ENCODE measurements at places on chromosomes 16 and 17.

- no peak for DNase-seq
Measured at GRCh38 chr17:32591405-32591804, 104.6 kb downstream of the CDK5R1 start.

- DNase-seq = no peak
Measured at GRCh38 chr17:5947701-5948180, 122.4 kb upstream of the WSCD1 start.

DNA sequence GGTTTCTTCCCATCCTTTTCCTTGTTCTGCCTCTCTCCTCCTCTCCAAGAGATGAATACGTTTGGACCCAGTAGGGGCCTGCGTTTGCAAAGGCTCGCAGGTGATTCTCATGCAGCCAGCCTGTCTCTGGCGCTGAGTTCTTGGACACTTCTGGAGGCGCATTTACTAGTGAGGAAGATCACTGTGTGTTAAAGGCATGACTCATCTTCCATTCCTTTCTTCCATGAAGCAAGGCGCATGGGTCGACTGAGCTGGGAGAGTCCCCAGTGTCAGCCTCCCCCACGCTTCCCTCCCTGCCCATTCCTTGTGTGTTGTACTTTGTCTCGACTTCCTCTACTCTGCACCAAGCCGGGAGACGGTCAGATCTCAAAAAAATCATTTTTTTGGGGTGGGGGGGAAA, 159.9 kb upstream of the EEF2KMT start:
- DNase-seq = no peak

GRCh38 chr17:8409966-8410882, 12.6 kb upstream of the RNF222 start:
- peak; percentile 85 for DNase-seq

- DNase-seq = peak; percentile 37
Measured at GRCh38 chr17:20008242-20009051, 712 bp upstream of the SPECC1 start.

DNA sequence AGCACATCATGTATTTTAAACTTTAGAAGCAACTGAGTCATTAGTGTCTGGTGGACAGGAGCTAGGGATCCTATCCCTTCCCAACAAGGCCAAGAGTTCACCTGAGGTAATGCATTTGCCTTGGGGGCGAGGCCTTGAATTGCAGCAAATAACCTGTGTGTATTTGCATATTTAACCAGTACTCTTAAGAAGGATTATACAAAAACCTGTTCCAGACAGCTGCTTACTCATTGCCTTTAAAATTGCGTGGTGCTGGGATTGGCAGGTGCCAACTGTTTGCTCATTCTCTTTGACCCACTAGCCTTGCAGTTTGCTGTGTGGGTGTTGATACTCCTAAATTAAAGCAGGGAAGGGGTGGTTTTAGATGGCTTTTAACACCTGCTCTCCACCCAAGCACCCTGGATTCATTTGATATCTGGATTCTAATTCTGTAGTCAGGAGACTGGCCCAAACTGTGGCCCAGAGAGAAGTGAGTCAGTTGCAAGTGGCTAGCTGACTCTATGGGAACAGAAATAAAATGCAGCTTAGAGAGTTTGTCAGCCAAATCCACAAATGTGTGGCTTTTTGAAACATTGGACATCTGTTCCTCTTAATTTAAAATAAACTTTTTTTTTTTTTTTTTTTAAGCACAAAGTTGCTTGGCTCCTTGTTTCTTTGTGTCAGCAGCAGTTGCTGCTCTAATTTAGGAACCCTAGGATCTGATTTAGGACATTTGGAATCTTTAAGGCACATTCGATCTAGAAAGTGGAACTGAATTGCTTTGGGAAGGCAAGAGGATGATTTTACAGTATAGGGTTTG, 46.9 kb downstream of the TUBD1 start:
- DNase-seq = peak; percentile 34

- DNase-seq = no peak
Measured at GRCh38 chr17:8628172-8628571, 2.4 kb downstream of the MYH10 start.

DNA sequence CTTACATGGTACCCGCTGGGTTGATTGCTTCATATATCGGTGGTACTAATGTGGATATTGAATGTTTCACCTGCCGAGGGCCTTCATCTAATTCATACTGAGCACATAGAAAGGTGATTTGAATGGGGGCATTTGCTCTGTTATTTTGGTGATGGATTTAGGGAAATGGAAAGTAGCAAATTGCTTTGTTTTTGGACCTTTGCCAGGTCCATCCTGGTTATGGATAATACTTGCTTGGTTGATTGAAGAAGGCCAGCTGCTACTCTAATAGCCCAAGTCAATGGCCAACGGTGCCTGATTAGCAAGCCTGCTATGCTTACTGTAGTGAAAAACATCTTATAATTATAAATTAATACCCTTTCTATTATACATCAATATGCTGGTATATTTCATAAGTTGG, 253.6 kb downstream of the CDH13 start:
- no peak for DNase-seq

DNA sequence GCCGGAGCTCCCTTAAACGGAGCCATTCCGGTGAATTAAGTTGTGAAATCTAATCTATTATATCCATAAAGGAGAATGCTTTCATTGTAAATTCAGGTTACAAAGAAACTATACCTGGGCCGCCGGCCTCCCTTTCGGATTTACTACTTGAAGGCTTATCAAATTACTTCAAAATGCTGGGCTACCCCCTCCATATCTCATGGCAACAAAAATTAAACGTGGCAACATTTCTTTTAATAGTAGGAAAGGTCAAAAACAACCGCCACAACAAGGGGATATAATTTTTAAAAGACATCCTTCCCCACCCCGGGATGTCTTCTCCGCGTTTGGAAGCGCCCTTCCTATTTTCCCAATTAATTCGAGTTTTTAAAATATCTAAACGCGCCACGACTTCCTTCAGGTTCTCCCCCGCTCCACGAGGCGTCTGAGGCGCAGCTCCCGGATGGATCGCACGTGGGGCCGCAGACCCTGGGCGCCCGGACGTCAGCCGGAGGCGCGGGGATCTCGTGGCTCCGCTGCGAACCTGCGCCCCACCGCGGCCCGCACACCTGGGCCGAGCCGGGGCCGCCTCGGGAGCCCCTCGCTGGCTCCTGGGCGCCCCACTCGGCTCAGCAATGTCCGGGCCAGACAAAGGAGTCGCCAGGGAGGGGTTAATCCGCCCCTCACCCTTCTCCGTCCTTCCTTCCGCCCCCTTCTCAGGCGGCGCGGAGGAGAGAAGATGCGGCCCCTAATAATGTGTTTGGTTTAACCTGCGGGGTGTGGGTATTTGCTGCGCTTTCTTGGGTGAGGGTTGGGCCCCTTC, 47.4 kb upstream of the SLC38A10 start:
- DNase-seq = no peak

DNA sequence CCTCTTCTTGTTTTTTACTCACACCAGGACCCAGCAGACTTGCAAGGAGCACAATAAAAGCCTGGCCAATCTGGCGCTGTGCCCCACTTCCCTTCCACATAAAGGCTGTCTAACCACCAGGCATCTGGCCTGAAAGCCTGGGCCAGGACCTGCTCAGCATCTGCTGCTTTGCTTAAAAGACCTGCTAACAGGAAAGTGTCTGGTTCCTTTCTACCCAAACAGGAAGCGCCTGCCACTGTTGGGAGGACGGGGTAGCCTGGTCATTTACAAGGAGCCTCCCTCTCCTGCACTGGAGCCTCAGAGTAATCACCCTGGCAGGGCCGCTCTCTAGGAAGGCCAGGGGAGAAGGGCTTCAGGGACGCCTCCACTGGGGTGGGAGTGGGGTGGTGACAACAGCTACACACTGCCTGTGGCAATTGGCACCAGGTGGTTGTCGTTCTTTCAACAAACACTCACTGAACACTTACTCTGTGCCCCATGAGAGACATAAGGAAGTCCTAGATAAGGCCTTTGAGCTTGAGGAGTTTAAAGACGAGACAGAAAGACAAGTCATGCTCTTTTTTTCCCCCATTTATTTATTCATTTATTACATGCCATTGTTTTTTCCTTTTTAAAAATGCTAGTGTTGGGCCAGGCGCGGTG, 6.3 kb upstream of the MMP28 start:
- peak; percentile 39 for DNase-seq

- no peak for DNase-seq
Measured at GRCh38 chr16:81823111-81823510, 44.0 kb downstream of the PLCG2 start.

- no peak for DNase-seq
Measured at GRCh38 chr16:56998352-56998751, 9.0 kb downstream of the NLRC5 start.

DNA sequence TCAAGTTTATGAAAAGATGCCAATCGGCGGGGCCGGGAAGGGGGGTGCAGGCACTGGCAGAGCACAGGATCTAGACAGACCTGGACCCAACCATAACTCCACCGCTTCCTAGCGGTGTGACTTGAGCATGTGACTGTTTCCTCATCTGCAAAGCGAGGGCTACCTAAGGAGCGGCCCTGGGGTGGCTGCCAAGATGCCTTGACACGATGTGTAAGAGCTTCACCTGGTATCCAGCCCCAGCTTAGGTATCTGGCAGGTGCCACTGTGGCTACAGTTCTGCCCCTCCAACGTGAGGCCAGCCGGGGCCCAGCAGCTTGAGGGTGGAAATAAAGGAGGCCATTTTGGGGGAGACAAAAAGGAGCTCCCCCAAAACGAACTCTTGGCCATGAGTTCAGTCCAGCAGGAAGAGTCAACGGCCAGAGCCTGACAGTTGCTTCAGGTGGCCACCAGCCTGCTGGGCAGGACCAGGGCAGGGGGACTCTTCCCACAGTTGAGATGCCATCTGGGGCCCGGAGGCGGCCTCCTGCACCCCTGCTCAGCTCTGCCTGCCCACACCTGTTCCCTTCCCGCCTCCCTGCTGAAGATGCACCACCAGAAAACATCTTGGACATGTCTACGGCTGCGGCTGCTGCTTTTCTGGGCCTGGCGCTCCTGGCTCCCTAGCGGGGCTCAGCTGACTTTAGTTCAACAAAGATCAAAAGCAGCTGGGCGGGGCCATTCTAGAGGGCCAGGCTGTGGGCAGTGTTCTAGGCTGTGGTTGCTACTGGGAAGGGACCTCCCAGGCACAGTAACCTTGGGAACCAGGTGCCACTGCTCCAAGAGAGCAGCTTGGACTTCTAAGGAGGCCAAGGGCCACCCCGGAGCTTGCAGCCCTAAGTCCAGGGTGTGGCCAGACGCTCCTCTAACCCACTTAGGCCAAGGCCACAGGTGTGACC, 3.4 kb upstream of the MTSS2 start:
- DNase-seq = no peak

GRCh38 chr16:23278031-23278430, 24.1 kb upstream of the SCNN1B start:
- DNase-seq = no peak

- peak; percentile 41 for DNase-seq
Measured at GRCh38 chr17:63841350-63842172, 924 bp downstream of the SMARCD2 start.

DNA sequence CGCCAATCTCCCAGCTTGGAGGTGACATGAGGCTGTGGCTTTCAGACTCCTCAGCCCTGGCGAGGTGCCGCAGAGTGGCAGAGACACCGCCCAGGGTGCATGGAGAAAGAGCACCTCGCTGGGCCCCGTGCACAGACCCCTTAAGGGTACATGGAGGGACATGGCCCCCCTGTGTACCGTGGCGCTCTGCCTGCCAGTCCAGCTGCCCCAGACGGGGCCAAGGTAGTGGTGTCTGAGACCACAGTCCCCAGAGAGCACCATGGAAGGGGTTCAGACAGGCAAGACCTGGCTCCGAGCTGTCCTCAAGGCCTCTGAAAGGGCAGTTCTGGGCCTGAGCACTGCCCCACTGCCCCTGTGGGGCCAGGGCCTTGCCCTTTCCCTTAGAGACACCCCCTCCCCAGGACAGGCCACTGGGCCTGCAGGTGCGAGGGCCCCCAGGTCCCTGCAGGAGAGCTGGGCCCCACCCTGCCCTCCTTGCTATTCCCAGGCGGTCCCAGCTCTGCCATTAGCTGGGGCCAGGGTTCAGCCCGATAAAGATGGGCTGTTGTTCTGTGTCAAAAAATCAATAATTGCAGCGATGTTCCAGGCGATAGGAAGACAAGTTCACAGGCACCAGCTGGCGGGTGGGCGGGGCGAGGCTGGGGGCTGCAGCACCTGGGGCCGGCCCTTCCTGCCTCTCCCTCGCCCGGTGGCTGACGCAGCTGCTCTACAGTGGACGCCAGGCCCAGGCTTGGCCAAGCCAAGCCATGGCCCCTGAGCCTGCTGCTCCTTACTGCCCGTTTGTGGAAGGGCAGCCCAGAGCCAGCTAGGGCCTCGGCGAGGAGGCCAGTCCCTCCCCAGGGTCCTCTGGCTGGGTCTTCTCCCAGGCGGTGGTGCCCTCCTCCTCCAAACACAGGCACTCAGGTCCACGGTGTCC, 51.7 kb downstream of the ZFPM1 start:
- DNase-seq = no peak

DNA sequence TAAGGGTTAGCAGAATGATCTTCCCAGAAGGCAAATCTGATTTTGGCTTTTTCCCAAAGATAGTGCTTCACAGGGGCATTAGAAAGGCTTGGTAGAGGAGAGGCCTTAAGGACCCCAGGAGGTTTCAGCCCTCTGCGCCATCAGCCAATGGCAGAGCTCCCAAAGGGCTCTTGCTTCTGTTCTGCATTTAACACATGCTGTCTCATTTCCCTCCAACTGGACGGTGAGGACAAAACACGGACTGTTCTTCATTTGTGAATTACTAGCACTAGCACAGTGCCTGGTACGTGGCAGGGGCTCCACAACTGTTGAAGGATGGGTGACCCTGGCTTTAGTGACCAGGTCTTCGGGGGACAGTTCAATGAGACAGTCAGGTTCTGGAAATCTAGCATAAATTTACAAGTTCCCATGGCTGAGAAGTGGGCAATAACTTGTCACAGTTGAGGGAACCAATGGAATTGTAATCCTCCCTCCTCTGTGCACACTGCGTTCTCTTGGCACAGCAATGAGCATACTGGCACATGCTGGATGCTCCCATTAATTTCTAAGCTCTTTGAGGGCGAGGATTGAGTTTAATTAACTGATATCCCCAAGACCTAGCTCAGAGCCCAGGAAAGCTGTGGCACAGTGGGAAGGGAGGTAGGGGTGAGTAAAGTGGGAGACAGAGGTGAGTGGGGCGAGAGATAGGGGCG, 45.4 kb downstream of the COG7 start:
- DNase-seq = no peak

DNA sequence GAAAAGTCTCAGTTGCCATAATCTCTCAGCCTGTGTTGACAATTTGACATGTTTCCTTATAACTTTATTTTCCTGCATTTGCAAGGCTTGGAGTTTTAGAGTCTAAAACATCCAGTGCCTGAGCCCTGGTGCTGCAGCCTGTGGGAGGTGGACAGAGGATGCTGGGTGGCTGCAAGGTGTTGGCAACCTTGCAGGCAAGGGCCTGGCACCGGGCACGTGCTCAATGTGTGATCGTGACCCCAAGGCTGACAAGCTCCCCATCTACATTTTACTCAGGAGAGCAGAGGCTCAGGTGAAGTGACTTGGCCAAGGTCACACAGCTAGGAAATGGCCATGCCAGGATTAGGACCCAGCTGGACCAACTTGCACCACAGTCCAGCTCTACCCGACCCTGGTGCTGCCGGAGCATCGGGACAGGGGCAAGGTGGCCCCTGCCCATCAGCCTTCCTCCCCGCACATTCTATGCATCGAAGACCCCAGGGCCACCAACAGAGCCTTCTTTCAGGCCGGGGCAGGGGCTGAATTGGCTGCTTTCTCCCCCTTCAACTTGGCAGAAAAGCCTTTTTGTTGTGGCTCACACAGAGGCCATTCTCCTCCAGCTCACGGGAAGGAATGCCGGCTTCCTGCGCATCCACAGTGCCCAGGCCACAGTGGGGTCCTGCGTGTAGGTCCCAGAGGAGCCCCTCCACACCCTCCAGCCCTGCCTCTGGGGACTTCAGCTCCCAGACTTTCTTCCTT, 23.1 kb downstream of the MMP15 start:
- DNase-seq = no peak

- peak; percentile 54 for DNase-seq
Measured at GRCh38 chr16:88289968-88290401, 92.8 kb upstream of the ZNF469 start.

Measured in AG20443 (cell line).